ENCODE measurements at places on chromosomes 1 and 21.

GRCh38 chr1:228003461-228004330, 3.1 kb upstream of the WNT3A start:
- H3K4me1 ChIP-seq = no peaks in the 10 kb centered on the region
- no peak for DNase-seq
- H3K27me3 ChIP-seq = peaks cover 62% of the 10 kb centered on the region
- no peak overlapping the region for H3K27ac ChIP-seq

- peaks cover 10% of the 10 kb centered on the region for H3K4me1 ChIP-seq
- DNase-seq = no peak
- no peaks in the 10 kb centered on the region for H3K27me3 ChIP-seq
- H3K4me3 ChIP-seq = no peak overlapping the region
- no peak overlapping the region for H3K27ac ChIP-seq
Measured at GRCh38 chr1:8597455-8597854, 220.0 kb downstream of the RERE start.

- no peaks in the 10 kb centered on the region for H3K27me3 ChIP-seq
- DNase-seq = no peak
- no peak overlapping the region for H3K4me3 ChIP-seq
- H3K27ac ChIP-seq = no peak overlapping the region
- peaks cover 2% of the 10 kb centered on the region for H3K4me1 ChIP-seq
- no peaks in the 10 kb centered on the region for H3K36me3 ChIP-seq
Measured at GRCh38 chr1:174964261-174964971, 35.3 kb upstream of the CACYBP start.

GRCh38 chr1:32861904-32862695, 8.6 kb downstream of the FNDC5 start:
- no peak overlapping the region for H3K4me3 ChIP-seq
- no peaks in the 10 kb centered on the region for H3K27me3 ChIP-seq

GRCh38 chr1:64864018-64864940, 102.1 kb downstream of the JAK1 start:
- no peaks in the 10 kb centered on the region for H3K36me3 ChIP-seq
- no peak overlapping the region for H3K27ac ChIP-seq
- no peaks in the 10 kb centered on the region for H3K27me3 ChIP-seq
- H3K4me1 ChIP-seq = no peaks in the 10 kb centered on the region
- no peak overlapping the region for H3K4me3 ChIP-seq

DNA sequence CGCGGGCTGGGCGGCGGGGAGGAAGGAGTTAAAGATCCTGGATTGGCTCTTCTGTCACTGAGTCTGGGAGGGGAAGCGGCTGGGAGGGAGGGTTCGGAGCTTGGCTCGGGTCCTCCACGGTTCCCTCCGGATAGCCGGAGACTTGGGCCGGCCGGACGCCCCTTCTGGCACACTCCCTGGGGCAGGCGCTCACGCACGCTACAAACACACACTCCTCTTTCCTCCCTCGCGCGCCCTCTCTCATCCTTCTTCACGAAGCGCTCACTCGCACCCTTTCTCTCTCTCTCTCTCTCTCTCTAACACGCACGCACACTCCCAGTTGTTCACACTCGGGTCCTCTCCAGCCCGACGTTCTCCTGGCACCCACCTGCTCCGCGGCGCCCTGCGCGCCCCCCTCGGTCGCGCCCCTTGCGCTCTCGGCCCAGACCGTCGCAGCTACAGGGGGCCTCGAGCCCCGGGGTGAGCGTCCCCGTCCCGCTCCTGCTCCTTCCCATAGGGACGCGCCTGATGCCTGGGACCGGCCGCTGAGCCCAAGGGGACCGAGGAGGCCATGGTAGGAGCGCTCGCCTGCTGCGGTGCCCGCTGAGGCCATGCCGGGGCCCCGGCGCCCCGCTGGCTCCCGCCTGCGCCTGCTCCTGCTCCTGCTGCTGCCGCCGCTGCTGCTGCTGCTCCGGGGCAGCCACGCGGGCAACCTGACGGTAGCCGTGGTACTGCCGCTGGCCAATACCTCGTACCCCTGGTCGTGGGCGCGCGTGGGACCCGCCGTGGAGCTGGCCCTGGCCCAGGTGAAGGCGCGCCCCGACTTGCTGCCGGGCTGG, at the start of gene NPR1:
Gene NPR1, plus strand, starts transcription at position 170 of the 818 bp plus-strand sequence. Its CDS starts 421 bp downstream, at position 591.
- DNase-seq = no peak
- H3K4me1 ChIP-seq = peaks cover 8% of the 10 kb centered on the region
- peaks cover 59% of the 10 kb centered on the region for H3K27me3 ChIP-seq
- H3K4me3 ChIP-seq = peak within 1 kb of the TSS; percentile 31
- H3K27ac ChIP-seq = no peak within 1 kb of the TSS

DNA sequence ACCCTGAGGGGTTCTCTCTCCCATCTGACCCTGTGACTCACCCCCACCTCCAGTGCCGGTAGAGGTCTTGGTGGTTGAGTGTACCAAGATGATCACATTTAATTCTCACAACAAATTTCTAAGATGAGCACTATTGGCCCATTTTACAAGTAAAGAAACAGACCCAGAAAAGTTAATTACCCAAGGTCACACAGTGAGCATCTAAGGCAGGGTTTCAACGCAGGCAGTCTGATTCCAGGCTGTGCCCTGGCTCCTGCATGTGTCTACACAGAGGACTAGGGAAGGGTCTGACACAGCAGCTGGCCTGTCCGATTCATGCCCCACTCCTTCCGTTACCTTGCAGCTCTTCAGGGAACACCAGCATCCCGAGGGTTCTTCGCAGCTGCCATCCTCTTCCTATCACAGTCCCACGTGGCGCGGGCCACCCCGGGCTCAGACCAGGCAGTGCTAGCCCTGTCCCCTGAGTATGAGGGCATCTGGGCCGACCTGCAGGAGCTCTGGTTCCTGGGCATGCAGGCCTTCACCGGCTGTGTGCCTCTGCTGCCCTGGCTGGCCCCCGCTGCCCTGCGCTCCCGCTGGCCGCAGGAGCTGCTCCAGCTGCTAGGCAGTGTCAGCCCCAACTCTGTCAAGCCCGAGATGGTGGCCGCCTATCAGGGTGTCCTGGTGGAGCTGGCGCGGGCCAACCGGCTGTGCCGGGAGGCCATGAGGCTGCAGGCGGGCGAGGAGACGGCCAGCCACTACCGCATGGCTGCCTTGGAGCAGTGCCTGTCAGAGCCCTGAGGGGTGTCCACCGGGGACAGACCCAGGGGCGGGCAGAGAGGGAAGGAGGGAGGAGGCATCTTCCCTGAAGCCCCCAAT, 7.5 kb downstream of the NCDN start:
- H3K4me3 ChIP-seq = no peak overlapping the region
- H3K4me1 ChIP-seq = no peaks in the 10 kb centered on the region
- H3K27me3 ChIP-seq = peaks cover 2% of the 10 kb centered on the region
- peaks cover 55% of the 10 kb centered on the region for H3K36me3 ChIP-seq
- no peak overlapping the region for H3K27ac ChIP-seq

DNA sequence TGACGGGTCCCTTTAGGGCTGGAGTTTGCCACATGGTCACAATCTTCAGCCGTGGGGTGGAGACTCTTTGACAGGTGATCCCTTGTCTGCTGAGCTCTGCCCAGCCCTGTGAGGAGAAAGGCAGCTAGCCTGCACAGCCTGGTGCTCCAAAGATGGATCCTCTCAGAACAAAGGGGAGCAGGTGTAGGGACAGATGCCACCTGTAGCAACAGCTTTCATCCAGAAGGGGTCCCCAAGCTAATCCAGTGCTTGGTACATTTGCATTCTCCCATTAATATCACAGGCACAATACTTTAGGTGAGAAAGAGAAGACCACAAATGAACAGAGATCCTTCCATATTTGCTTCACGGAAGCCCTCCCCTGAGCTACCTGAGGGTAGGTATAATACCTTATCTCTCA, 93.2 kb downstream of the CCDC185 start:
- no peak overlapping the region for H3K4me3 ChIP-seq
- peaks cover 5% of the 10 kb centered on the region for H3K4me1 ChIP-seq
- H3K27me3 ChIP-seq = no peaks in the 10 kb centered on the region
- no peak for DNase-seq
- H3K36me3 ChIP-seq = no peaks in the 10 kb centered on the region
- H3K27ac ChIP-seq = no peak overlapping the region

GRCh38 chr1:11780380-11781147, 18.6 kb downstream of the C1orf167 start:
- DNase-seq = no peak
- no peaks in the 10 kb centered on the region for H3K27me3 ChIP-seq
- no peak overlapping the region for H3K27ac ChIP-seq
- peaks cover 7% of the 10 kb centered on the region for H3K4me1 ChIP-seq
- no peak overlapping the region for H3K4me3 ChIP-seq

DNA sequence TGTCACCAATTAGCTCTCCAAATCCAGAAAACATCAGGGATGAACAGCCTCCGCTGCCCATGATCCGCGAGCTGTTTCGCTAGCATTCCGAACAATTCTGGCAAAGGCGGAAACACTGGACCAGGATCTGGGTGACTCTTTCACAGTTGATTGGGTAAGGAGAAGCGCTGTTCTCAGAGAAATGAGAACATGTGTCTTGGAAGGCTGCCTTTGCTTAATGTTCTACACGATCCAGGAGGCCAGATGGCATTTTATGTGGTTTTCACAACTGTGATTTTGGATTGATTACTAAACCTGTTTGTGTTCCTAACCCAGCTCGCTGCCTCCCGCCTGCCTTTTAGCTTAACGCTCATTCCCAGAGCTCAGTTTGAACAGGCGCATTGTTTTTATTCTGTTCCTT, 144.0 kb downstream of the KIF26B start:
- DNase-seq = no peak
- H3K4me1 ChIP-seq = peaks cover 2% of the 10 kb centered on the region
- H3K36me3 ChIP-seq = no peaks in the 10 kb centered on the region
- no peak overlapping the region for H3K4me3 ChIP-seq
- no peak overlapping the region for H3K27ac ChIP-seq

GRCh38 chr1:115544131-115544530, 97.6 kb upstream of the VANGL1 start:
- H3K36me3 ChIP-seq = no peaks in the 10 kb centered on the region
- DNase-seq = no peak
- peaks cover 10% of the 10 kb centered on the region for H3K4me1 ChIP-seq

DNA sequence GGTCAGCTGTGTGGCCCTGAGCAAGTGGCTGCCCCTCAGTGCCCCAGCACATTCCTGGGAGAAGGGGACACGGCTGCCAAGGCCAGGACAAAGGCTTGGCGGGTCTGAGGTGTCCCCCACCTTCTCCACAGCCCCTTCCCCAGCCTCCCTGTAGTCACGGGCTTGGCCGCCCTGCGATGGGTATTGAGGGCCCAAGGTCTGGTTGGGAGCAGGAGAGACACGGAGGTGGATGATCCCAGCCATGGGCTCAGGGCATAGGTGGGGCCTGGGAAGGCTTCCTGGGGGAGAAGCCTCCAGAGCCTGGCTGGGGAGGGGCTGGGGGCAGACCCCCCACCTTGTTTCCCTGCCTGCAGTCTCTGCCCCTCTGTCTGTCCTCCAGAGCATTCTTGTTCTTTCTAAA, 27.0 kb downstream of the TTC39A start:
- H3K4me3 ChIP-seq = no peak overlapping the region
- no peak for DNase-seq
- no peak overlapping the region for H3K27ac ChIP-seq
- no peaks in the 10 kb centered on the region for H3K27me3 ChIP-seq
- peaks cover 4% of the 10 kb centered on the region for H3K4me1 ChIP-seq

DNA sequence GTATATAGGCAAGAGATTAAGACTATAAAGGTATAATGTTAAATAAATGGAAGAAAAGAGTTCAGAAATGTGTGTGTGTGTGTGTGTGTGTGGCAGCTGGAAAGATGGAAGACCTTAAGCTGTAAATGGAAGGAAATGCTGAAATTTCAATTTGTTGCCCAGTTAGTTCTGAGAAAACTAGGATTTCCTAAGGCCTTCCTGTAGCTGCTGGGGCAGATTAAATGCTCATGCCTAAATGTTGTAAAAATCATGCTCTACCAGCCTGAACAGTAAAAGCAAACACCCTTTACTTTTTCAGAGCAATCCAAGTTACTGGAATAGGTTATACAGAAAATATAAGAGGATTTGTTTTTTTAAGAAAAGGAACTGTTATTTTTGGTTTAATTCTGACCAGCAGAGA, 8.3 kb downstream of the ADCY10 start:
- H3K4me3 ChIP-seq = no peak overlapping the region
- no peak overlapping the region for H3K27ac ChIP-seq
- H3K27me3 ChIP-seq = no peaks in the 10 kb centered on the region
- H3K4me1 ChIP-seq = peaks cover 6% of the 10 kb centered on the region
- H3K36me3 ChIP-seq = no peaks in the 10 kb centered on the region
- DNase-seq = no peak

GRCh38 chr1:156927215-156928042, 7.0 kb downstream of the LRRC71 start:
- H3K4me1 ChIP-seq = peaks cover 3% of the 10 kb centered on the region
- H3K36me3 ChIP-seq = no peaks in the 10 kb centered on the region
- no peak overlapping the region for H3K27ac ChIP-seq
- H3K27me3 ChIP-seq = peaks cover 38% of the 10 kb centered on the region
- peak; percentile 75 for DNase-seq

GRCh38 chr1:115240297-115240696, 97.8 kb downstream of the NGF start:
- H3K4me3 ChIP-seq = no peak overlapping the region
- H3K27ac ChIP-seq = no peak overlapping the region
- no peaks in the 10 kb centered on the region for H3K27me3 ChIP-seq
- H3K36me3 ChIP-seq = no peaks in the 10 kb centered on the region
- no peaks in the 10 kb centered on the region for H3K4me1 ChIP-seq
- DNase-seq = no peak

Data from neuronal stem cell (in vitro differentiated cells).